ENCODE measurements at places on chromosomes 2 and 18. TPM values are rescaled to one million over a fixed set of nuclear protein-coding genes. Genes with fewer than 3 reads are reported as not detected.

- peak; percentile 81 for DNase-seq
Observed at GRCh38 chr2:238970553-238971081, 122.7 kb downstream of the TWIST2 start.

Gene NXPH2
- polyA plus RNA-seq: 2.2 TPM

Gene ATP6V1C2
- polyA plus RNA-seq: 38.0 TPM

GRCh38 chr18:63987743-63988142 is 17.9 kb downstream of the SERPINB8 start:
- DNase-seq: no peak

Gene ACADL
- 15.7 TPM for polyA plus RNA-seq

DNA sequence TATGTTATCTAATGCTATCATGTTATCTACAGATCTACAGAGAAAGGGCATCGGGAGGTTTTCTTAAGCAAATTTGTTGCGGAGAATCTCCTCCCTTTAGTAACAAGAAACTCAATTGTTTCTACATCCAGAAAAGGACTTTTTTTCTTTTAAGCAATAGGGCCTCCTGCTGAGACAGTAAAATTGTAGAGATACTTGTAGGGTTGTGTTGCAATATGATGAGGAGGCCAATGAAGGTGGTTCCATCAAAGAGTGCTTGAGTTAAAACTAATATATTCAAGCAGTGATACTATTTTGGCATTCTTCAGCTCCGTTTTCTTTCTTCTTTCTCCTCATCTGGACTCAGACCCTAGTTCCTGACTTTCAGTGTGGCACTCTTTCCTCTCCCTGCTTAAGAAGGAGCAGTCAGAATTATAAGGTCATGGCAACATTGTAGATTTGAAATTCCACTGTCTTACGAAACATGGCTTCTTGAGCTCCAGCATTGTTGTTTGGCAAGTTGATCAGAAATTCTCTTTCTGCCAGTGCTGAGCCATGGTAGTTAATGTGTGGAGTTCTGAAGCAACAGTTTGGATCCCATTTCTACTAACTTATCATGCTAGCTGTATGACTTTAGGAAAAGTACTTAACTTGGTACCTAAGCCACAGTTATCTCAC is 202.0 kb upstream of the SLC14A2 start:
- DNase-seq: no peak

Gene RIT2
- not detected for polyA plus RNA-seq

DNA sequence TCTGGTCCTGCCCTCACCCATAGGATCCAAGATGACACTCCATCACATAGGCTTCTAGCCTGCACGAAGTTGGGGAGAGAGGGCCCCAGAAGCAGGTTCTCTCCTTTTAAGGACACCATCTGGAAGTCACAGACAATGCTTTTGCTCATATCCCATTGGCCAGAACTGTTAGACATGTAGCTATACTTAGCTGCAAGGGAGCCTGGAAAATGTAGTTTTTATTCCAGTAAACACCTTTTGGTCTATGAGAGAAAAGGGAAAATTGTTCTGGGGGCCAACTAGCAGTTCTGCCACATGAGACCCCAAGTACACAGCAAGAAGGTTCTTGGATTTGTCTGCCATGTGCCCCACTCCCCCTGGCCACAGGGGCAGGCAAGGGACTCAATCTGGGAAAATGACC is 206.1 kb downstream of the ZFP36L2 start:
- no peak for DNase-seq

- DNase-seq: no peak
Observed at GRCh38 chr2:213175673-213176247, 24.3 kb upstream of the IKZF2 start.

DNA sequence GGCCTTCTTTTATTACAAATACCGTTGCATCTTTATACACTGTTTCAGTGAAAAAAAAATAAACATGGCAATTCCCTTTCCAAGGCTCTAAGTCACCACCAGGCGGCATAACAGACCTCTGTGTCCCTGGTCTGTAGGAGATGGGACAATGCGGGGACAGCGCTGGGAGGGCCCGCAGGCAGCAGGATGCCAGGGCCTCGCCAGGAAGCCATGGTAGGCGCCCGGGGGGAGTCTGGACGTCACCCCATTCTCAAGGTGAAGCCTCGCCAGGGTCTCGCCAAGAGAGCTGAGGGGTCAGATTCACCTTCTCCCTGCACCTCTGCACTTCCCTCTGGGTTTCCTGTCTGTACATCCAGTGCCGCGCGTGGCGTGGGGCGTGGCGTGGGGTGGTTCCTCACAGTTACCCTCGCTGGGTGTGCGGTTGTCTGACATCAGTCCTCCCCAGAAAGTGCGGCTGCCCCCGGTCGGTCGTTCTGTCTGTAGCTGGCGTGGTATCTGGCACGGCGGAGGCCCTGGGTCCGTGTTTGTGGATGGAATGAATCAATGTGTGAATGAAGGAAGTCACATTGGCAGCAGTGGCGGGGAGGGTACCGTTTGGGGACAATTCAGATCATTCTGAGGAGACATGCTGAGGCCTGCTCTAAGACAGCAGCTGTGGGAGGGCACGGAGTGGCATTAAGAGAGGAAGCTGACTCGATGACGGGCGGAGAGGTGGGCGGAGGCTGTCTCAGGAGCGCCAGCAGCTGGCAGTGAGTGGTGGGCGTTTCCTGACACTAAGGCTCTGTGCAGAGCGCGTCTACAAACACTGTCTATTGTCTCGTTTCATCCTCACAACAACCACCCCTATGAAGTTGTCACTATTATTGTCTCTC is 46.0 kb downstream of the LRRFIP1 start:
- peak; percentile 83 for DNase-seq

Gene ZNF521
- polyA plus RNA-seq: 1.8 TPM

- peak; percentile 24 for DNase-seq
Observed at GRCh38 chr2:57075226-57075625, 891.4 kb downstream of the CCDC85A start.

Gene IL37
- not detected for polyA plus RNA-seq

DNA sequence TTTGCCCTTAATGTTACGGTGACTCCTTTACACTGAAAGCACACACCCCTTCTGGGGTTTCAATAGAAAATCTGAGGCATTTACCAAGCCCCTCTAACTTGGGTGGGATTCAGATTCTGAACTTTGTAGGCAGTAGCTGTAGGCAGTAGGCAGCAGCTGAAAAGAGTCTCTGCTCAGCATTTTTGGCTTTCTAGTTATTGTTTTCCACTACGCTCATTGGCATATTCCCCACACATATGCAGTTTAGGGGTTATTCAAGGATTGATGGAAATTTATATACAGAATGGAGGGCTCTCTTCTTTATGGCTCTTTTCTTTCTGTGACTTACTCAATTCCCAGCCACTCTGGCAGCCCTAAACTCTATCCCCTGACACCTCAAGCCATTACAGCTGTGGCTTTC is 232.7 kb upstream of the REV1 start:
- DNase-seq: no peak

DNA sequence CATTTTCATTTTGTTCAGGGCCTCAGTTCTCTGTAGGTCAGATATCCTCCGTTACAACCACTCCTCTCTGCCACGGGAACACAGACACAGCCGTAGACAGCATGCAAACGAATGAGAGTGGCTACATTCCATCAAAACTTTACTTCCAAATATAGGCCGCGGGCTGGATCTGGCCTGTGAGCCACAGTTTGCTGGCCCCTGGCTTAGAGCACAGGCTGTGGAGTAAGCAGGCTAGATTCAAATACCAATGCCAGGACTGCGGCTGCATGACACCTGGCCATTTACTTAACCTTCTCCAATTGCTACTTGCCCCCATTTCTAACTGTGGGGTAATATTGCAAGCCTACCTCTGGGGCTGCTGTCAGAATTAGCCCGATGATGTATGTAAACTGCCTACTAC is 325.8 kb upstream of the POU3F3 start:
- no peak for DNase-seq

Gene RGPD3
- polyA plus RNA-seq: 0.41 TPM

GRCh38 chr2:235005023-235005422 is 53.2 kb downstream of the SH3BP4 start:
- DNase-seq: peak; percentile 43

- DNase-seq: no peak
Observed at GRCh38 chr2:136051001-136051724, 65.7 kb upstream of the DARS1 start.

Gene APCDD1
- 2.8 TPM for polyA plus RNA-seq

GRCh38 chr18:5155218-5155906 is 41.7 kb downstream of the AKAIN1 start:
- no peak for DNase-seq

DNA sequence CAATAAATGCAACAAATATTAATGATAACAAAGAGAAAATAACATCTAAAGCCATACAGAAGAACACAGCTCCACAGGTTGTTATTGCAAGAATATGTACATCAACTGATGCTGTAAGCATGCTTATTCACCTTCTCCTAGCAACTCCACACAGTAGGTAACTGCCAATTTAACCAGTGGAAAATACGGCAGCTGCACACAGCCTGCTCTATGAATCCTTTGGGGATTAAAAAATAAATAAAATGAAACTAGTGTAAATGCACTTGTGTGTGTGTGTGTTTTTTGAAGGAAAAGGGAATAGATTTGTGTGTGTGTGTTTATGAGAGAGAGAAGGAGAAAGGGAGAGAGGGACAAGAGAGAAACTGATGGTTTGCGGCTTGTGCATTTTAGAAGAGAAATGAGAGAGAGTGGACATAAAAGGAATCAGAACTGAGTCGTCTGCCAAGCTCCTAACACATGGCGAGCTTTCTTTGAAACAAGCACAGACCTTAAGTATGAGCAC is 96.2 kb upstream of the PDE1A start:
- DNase-seq: no peak

- no peak for DNase-seq
Observed at GRCh38 chr2:217662984-217663602, 339.7 kb downstream of the TNS1 start.

Gene ADAM23
- polyA plus RNA-seq: 2.5 TPM

GRCh38 chr2:56918790-56919189 is 735.0 kb downstream of the CCDC85A start:
- no peak for DNase-seq

DNA sequence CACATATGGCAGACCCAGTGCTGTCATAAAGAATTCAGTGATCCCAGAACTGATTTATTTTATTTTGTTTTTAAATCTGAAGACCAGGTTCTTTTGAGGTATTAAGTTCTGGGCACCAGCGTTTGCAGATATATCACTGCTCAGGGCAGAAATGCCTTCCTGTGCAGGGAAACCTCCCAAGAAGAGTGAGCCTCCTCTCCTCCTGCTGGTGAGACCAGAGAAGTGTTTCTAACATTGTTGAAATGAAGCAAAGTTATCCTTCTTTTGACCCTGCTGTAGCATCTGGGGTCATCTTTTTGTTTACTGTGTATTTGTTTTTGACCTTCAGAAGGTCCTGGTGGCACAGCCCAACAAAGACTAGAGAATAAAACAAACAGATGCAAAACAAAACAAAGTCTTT is 94.0 kb downstream of the AQP4 start:
- peak; percentile 36 for DNase-seq

- DNase-seq: peak; percentile 42
Observed at GRCh38 chr2:39435741-39436591, 1.1 kb downstream of the MAP4K3 start.

DNA sequence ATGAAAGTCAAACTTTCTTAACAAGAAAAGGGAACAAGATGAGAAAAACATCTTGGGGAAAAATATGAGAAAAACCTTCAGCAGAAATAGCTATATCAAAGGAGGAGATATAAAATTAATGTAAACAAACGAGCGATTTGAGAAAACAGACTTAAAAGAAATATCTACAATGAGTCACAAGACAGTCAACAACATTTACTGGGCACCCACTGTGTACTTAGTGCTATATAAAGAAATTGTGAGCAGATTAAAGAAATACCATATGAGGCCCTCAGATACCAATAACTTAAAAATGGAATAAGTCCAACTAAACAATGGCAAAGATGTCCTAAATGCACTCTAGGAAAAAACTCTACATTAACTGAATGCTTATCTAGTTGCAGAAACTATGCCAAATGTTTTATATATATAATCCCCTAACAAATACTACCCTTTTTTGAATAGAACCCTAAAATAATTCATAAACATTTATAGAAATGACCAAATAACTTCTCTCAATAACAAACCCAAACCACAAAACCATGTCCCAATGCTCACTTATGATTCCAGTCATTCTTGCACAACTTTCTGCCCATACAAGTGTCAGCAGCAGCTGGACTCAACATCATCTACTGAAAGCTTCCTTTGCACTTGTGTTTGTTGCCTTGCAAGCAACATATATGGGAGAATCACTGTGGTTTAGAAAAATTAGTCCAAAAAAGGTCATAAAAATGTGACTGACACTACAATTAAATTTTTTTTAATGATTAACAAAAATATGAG is 83.5 kb downstream of the COBLL1 start:
- no peak for DNase-seq

GRCh38 chr2:37367310-37367709 is 22.9 kb downstream of the QPCT start:
- DNase-seq: no peak

GRCh38 chr2:143948710-143949109 is 571.2 kb downstream of the ZEB2 start:
- no peak for DNase-seq

DNA sequence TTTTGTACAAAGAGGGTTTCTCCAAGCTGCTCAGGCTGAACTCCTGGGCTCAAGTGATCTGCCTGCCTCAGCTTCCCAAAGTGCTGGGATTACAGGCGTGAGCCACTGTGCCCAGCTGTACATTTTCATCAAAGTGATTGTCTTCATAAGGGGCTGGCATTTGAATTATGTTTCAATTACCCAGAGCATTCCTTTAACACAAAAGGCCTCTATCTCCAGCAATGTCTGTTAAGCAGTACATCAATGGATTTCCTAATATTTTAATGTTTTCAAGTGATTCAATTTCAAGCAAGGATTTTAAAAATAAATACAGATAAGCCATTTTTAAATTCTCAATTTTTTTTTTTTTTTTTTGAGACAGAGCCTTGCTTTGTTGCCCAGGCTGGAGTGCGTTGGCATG is 50.9 kb upstream of the AP1S3 start:
- DNase-seq: no peak

GRCh38 chr2:218125626-218126080 is at the start of gene CXCR2:
CXCR2 (plus strand) TSS chr2:218126028; CDS start chr2:218134802, 8,774 bp downstream.
- peak; percentile 9 for DNase-seq

Gene CRYGC
- polyA plus RNA-seq: not detected

Gene CELF4
- polyA plus RNA-seq: 1.5 TPM

DNA sequence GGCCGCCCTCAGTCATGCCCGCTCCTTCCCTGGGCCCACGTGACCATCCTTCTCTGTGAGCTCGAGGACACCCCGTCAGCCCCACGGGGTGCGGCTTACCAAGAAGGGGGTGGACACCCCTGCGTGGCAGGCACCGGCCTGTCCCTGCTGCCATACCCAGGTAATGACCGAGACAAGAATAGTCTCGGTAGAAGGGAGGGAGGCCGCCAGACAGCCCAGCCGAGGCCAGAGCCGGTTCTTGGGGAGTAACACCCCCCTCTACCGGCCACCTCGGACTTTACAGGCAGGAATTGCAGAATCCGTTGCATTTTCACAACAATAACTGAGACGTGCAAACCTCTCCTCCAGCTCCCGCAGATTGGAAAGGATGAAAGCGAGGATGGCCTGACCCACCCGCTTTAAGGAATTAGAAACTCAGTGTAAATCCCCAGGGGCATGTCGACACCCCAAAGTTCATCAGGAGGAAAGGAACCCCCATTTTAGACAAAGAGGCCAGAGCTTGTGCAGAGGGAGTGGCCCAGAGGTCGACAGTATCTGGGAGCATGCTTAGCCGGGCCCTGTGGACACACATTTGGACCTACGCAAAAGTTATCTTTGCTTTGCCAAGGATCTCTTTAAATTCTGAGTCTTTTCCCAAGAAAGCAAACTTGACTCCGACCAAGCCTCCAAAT is 60.1 kb upstream of the GLI2 start:
- DNase-seq: peak; percentile 48
